Naive thymus-derived CD8-positive, alpha-beta T cell (primary cell): ENCODE measurements at places on chromosomes 5 and 9. TPM values are rescaled to one million over a fixed set of nuclear protein-coding genes. Genes with fewer than 3 reads are reported as not detected.

GRCh38 chr5:115962239-115962564 lies at the start of gene LVRN:
LVRN (plus strand) TSS chr5:115962475; CDS start chr5:115962618, 143 bp downstream.
- H3K4me3 ChIP-seq: peak within 1 kb of the TSS; percentile 36
- DNase-seq: no peak
- H3K36me3 ChIP-seq: peaks cover 12% of the 10 kb centered on the region
- H3K4me1 ChIP-seq: peaks cover 17% of the 10 kb centered on the region

DNA sequence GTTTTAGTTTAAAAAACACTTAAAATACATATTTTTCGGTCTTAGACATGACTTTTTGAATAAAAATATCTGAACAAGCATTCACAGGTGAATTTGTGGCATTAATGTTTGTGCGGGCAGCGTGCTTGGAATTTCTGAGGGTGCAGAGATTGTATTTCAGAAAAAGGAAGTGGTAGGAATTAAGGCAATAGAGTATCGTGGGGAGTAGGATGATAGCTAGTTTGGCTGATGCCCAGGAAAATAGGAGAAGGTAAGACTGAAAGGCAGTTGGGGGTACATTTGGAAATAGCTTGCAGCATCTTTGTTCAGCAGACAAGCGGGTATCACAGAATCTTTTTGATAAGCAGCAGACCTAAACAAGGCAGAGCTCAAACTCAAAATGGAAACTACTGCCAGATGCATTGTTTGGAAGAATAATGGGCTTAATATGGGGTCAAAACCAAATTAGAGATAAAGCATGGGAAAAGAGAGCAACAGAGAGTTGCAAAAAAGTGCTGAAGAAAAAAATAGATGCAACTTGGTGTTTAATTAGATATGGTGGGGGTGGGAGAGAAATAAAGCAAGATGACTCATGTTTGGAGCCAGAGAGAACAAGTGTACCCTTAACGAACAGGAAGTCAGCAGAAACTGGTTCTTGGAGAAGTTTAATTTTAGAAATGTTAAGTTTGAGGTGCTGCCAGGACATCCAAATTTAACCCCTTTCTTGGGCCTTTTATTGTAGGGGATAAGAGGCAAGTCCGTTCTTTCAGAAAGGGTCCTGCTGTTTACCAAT lies 85.7 kb upstream of the ARRDC3 start:
- peak overlapping the region; percentile 46 for H3K4me3 ChIP-seq
- DNase-seq: no peak
- H3K36me3 ChIP-seq: no peaks in the 10 kb centered on the region
- no peak overlapping the region for H3K27ac ChIP-seq
- no peaks in the 10 kb centered on the region for H3K27me3 ChIP-seq

DNA sequence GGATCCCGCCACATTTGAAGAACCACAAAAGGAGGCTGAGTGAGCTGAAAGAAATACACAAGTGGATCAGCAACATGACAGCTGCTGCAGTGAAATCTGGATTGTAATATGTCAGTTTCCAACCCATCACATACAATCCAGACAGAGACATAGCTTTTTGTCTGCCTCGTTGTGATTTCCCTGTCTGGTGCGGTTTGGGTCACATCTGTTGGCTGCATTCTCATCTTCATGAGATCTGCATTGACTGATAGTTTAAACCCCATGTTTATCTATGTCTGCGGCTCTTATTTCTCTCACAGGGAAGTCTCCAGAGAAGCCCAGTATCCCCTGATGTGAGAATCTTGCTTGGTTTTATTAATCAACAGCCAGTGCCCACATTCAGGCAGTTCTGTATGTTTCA lies 403.1 kb upstream of the ZNF608 start:
- DNase-seq: no peak
- no peaks in the 10 kb centered on the region for H3K27me3 ChIP-seq
- no peaks in the 10 kb centered on the region for H3K4me1 ChIP-seq
- H3K4me3 ChIP-seq: no peak overlapping the region

GRCh38 chr5:139388198-139388821 lies 1.4 kb downstream of the MZB1 start:
- H3K27ac ChIP-seq: no peak overlapping the region
- H3K36me3 ChIP-seq: no peaks in the 10 kb centered on the region
- no peak for DNase-seq
- no peaks in the 10 kb centered on the region for H3K27me3 ChIP-seq
- H3K4me3 ChIP-seq: no peak overlapping the region

PCDHB10 gene
- not detected for total RNA-seq

- DNase-seq: no peak
- H3K4me3 ChIP-seq: no peak overlapping the region
- no peak overlapping the region for H3K27ac ChIP-seq
- no peaks in the 10 kb centered on the region for H3K4me1 ChIP-seq
- H3K27me3 ChIP-seq: no peaks in the 10 kb centered on the region
- no peaks in the 10 kb centered on the region for H3K36me3 ChIP-seq
These were observed 170.4 kb downstream of the GRIA1 start for GRCh38 chr5:153660919-153661318.

- H3K27me3 ChIP-seq: peaks cover 87% of the 10 kb centered on the region
- no peaks in the 10 kb centered on the region for H3K36me3 ChIP-seq
- H3K4me3 ChIP-seq: no peak overlapping the region
- no peak for DNase-seq
These were observed 157.3 kb upstream of the S1PR3 start for GRCh38 chr9:88833946-88834345.
